ENCODE measurements at places on chromosomes 7 and 10.

DNA sequence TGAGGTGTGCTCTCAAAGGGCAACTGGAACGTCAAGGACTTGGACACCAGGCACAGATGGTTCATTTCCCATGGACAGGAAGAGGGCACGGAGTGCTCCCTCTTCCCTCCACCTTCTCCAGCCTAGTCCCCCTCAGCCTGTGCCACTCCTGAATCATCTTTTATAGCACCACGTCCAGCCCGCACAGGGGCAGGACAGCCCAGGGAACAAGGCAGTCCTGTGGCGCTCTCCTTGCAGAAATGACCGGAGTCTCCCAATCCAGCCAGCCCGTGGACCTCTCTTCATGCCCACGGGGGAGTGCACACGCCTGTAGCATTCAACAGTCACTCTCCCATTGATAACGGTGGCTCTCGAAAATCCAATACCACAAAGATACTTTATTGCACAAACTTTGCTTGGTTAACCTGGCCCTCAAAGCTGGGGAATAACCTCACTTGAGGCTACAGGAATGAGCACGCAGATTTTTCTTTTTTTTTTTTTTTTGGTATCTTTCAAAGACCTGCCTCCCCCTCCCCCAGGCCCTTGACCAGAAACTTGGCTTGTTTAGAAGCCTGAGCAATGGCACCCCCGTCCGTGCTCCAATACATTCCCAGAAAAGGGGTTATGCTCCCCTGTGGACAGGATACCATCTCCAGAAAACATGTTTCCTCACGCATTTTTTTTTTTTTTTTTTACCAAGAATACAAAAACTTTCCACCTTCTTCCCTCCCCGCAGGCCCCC, 733 bp downstream of the PRKCQ start:
- DNase-seq: no peak

- no peak for DNase-seq
Observed at GRCh38 chr10:44923611-44924010, 12.5 kb downstream of the TMEM72 start.

DNA sequence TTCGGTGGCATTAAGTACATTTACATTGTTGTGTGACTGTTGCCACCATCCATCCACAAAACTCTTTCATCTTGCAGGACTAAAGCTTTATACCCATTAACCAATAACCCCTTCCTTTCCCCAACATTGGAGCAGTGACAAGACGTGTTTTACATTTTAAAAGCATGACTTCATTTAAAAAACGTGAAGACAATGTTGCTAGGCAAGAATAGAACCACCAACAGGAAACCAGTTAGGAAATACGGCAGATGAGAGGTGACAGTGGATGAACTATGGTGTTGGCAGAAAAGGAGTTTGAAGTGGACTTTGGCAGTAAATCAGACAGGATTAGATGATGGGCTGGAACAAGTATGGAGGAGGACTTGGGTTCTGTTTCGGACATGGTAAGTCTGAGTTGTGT, 17.0 kb downstream of the TMEM236 start:
- DNase-seq: no peak

- DNase-seq: no peak
Observed at GRCh38 chr10:4772202-4772570, 53.8 kb upstream of the AKR1E2 start.

DNA sequence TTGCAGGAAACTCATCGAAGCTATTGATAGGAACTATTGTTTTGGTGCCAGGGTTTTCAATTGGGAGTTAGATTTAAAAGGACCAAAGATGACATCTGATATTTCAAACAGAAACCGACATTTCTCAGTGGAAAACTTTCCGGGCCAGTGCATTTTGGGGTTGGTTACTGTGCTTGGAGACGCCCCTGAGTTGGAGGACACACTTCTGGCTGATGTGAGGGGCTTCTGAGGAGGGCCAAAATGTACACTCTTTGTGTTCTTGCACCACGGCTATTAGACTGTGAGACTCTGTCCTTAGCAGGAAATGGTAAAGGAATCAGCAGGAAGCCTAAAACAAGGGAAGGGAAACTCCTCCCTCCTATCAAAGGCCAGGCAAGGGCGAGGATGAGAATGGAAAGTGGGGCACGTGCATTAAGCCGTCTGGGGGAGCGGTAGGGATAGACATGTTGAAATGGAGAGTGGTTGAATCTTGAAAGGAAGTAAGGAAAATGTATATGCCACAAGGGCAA, 1.8 kb upstream of the SRGN start:
- DNase-seq: no peak

DNA sequence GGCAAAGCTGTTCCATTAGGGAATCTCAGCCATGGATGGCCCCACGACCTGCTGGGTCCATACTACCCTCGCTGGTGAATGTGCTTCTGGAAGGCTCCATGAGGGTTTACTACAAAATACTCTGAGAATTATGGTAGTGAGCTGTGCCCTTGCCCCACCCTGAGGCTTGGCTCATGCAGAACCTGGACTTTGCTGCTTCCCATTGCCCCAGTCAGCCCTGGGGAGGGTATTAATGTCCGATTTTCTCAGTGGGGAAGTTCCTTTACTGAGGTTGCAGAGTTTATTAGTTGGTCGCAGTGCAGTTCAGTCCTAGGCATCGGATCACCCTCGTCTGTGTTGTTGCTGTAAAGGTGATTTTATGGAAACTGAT, 310.1 kb downstream of the WDR37 start:
- DNase-seq: no peak

GRCh38 chr7:144969787-144970186, 133.9 kb upstream of the TPK1 start:
- DNase-seq: no peak

DNA sequence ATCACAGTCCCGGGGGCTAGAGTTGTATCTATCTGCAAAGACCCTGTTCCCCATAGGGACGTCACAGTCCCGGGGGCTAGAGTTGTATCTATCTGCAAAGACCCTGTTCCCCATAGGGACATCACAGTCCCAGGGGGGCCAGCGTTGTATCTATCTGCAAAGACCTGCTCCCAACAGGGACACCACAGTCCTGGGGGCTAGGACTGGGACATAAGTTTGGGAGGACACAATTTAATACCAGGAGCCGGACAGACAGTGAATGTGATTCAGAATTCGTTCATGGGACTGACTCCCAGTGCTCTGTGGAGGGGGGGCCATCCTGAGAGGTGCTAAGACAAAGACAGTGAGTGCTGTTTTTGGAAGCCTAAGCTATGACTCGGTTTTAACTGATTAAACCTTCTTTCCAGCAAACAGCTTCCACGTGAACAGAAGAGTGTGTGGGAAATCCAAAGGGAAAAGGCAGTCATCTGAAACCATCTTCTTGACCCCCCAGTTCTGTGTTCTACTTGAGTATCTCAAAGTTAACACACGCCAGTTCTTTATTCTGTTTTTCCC, 153.0 kb downstream of the DIP2C start:
- no peak for DNase-seq

GRCh38 chr10:101609481-101609880, 21.4 kb downstream of the DPCD start:
- DNase-seq: no peak

DNA sequence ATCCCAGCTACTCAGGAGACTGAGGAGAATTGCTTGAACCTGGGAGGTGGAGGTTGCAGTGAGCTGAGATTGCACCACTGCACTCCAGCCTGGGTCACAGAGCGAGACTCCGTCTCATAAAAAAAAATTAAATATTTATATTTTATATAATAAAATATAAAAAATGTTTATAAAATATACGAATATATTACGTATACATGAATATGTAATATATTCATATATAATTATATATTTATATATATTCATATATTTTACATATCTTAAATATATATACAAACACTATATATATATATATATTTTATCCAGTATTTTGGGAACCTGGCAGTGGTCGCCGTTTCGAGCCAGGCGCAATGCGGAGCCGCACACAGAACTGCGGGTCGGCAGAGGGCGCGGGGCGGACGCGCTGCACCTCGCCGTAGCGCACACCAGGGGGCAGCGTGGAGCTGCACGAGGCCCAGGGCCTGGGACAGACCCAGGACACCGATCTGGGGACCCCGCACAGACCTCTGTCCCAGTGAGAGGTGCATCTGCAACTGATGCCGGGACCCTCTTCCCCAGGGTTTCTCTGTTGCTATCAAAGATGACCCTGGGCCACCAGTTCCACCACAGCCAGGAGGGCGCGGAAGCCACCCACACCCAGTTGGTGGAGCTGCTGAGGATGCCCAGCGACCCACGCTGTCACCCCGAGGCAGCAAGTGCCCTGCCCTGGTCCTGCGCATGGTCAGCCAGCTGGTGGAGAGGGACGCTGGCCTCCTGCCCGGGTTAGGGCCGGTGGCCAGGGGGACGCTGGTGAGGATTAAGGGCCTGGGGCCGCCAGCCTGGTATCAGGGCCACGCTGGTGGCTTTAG, 22.7 kb downstream of the AP5Z1 start:
- no peak for DNase-seq
